ENCODE measurements at places on chromosomes 16 and 17.
A peak's percentile ranks its signal among the peaks of the same experiment; 100 is the strongest.

GRCh38 chr17:33779234-33779591 is 475.9 kb upstream of the CCL2 start:
- DNase-seq: peak; percentile 10

- no peak for DNase-seq
These were observed 29.4 kb downstream of the C16orf87 start for GRCh38 chr16:46801428-46802049.

- DNase-seq: no peak
These were observed at the start of gene NOG for GRCh38 chr17:56593646-56594319. Gene NOG, plus strand, starts transcription at chr17:56593699. Its CDS starts 525 bp downstream, at chr17:56594224.

- DNase-seq: no peak
These were observed 139.7 kb downstream of the SEC14L1 start for GRCh38 chr17:77280304-77281121.

DNA sequence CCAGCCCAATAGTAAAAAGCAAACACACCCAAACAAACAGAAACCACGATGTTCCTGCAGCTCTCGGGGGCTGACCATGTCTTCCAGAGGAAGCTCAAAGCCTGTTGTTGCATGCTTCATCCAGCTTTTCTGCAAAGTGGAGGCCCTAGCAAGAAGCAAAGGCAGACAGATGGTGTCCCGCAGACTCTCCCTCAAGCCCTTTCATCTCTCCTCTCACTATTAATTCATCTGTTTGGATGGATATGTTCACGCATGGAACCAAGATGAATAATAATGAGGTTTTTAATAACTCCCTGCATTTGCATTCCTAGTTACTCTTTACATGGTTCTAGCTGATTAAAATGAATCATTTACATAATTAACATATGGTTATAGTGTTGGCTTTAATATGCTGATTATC is 36.6 kb downstream of the RBFOX1 start:
- no peak for DNase-seq

DNA sequence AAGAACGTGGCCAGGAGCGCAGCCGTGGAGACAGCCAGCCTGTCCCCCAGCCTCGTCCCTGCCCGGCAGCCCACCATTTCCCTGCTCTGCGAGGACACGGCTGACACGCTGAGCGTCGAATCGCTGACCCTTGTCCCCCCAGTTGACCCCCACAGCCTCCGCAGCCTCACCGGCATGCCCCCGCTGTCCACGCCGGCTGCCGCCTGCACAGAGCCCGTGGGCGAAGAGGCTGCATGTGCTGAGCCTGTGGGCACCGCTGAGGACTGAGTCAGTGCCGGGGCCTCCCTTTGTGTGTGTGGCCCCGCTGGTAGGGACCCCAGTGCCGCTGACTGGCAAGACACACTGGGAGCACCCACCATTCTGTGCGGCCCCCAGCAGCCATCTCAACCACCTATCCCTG is 77.6 kb downstream of the SOCS1 start:
- DNase-seq: no peak

DNA sequence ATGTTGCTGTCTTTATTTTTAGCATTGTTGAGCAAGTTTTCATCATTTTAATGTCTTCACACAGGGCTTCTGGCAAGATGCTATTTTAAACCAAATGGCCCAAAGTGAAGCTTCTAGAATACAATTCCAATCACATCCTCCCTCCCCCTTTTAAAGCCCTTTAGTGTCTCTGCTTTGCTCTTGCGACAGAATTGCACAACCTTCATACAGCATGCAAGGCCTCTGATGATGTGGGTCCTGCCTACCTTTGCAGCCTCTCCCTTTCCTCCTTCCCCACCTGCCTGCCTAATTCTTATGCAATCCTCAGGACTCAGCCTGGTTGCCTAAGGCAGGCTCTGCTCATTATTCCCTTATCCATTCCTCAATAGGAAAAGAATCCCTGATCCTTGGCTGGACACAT is 381.7 kb downstream of the SLC39A11 start:
- no peak for DNase-seq

DNA sequence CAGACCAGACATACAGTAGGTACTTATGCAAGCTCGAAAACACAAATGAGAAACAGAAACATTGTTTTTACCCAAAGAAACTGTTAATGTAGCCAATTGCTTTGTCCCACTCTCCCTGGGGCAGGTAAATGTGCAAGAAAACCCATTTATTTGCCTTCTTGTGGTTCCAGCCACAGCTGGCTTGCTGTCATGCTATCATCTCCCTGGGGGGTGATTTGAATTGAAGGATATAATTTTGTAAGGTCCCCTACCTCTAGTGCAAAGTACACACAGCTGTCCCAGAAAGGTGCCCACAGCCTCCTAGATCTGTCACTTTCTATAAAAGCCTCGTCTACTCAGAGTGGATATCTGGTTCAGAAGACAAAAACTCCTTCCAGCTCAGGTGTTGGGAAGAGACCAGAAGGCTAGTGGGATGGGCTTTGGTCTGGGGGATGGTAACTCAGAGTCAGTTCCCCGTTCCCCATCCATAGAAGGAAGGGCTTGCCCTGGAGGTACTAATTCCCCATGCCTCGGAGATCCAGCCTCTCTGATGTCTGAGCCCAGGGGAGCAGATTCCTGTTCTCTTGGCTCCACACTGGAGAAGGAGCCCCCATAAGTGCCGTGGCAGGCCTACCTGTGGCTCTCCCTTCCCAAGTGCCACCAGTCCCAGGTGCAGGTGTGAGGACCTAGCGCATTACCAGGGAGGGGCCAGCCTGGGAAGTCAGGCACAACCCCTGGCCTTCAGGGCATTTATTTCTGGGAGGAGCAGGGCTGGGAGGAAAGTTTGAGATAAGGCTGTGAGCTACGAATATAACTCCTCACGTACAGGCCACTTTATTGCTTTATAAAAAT is 2.4 kb upstream of the PRR15L start:
- DNase-seq: peak; percentile 55

DNA sequence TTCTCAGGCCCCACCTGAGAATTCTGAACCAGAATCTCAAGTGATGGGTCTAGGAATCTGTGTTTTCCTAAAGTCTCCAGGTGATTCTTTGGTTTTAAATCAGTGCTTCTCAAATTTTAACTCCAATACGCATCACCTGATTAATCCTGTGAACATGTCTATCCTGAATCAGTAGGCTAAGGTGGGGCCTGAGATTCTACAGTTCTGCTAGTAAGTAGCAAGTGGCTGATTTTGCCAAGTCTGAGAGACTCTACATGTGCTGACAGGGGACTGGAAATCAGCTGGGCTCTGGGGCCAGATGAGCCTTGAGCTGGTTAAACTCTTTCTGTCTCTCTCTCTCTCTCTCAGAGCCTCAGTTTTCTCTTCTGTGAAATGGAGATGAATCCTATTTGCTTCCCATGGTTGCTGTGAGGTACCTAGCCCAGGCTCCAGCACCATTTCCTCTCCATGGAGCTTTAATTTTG is 9.0 kb downstream of the CCR7 start:
- no peak for DNase-seq

DNA sequence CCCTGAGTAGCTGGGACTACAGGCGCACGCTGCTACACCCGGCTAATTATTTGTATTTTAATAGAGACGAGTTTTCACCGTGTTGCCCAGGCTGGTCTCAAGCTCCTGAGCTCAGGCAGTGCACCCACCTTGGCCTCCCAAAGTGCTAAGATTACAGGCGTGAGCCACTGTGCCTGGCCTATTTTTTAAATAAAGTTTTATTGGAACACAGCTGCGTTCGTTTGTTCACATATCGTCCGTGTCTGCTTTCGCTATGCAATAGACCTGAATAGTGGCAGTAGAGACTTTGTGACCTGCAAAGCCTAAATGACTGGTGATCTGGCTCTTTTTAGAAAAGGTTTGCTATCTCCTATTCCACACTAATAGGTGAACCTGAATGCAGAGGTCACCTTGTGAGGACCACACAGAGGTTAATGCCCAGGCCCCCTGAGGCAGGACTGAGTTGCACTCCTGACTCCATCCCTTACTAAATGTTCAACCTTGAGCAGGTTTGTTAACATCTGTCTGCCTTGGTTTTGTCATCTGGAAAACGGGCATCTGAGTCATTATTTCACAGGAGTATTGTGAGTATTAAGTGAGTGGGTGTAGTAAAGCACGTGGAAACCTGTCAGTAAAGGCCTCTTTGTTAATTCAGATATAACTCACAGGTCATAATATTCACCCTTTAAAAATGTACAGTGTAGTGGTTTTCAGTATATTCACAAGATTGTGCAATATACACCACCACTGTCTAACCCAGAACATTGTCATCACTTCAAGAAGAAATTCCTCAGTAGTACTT is 157.5 kb upstream of the CACNG5 start:
- DNase-seq: no peak

- no peak for DNase-seq
These were observed 5.7 kb downstream of the PRSS53 start for GRCh38 chr16:31083081-31083480.

DNA sequence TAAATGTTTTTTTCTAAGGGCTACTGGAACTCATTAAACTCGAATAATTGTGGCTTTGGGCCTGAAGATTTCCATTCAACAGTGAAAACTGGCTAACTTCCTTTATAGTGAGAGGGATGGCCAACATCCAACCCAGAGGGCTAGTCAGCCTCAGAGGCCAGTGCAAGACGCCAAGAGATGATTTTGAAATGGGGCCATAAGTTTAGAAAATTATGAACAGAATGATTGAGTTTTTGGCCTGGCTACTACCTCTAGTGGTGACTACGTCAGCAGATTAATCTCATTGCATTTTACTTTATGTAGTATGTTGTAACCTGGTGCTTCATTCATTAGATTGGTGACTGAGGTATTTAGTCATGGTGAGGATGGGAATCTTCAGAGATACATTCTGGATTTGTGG is 28.4 kb downstream of the HAPSTR1 start:
- no peak for DNase-seq

GRCh38 chr17:51059781-51060180 is 60.9 kb downstream of the SPAG9 start:
- DNase-seq: no peak

DNA sequence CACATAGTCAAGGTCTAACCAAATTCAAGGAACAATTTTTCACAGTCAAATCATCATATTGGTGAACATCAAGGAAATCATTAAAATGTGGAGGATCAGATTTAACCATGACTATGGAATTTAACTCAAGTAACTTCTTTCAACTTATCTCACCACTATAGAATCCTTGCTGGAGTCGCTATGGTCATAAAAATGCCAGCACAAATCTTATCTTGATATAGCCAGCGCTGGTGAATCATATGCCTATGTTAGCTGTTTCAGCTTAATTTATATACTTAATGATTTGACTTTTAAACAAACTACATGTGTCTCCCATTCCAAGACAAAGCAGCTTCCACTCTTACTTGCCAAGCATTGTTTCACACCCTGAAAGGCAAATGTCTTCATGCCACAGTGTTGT is 416.4 kb downstream of the CDH11 start:
- no peak for DNase-seq

GRCh38 chr17:77543801-77544200 is 403.0 kb downstream of the SEC14L1 start:
- DNase-seq: no peak

Measured in NCI-H2107 (cell line).